Hematopoietic multipotent progenitor cell treated with erythropoietin and hydrocortisone succinate and interleukin-3 and kit ligand, for 4 days (in vitro differentiated cells): ENCODE measurements at places on chromosomes 16 and 17.

- no peak for DNase-seq
These were observed 1.7 kb upstream of the PRKCB start for GRCh38 chr16:23833960-23834685.

DNA sequence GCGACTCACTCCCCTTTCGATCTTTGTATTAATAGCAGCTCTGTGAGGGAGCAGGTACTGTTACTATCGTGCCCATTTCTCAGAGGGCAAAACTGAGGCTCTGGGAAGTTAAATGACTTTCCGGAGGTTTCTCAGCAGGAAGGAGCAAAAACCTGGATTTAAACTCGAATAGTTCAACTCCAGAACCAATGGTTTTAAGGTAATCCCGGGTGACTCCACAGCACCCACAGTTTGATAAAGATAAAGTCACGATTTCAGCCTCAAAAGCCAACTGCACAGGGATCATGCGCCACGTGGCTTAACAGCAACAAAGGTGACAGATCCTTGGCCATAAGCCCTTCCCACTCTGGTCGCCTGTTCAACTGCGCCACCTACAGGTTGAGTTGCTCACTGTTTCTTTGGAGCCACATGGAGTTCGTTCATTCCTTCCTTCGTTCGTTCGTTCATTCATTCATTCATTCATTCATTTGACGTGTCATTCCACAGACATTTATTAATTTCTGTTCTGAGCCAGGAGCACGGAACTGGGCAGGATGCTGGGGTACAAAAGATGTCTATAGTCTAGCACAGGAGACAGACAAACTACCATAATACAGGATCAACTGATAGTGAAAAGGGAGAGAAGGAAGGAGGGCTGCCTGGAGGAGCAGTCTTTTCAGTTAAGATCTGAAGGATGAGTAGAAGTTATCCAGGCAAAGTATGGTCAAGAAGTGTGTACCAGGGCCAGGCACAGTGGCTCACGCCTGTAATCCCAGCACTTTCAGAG is 134.8 kb downstream of the HS3ST2 start:
- peak; percentile 77 for DNase-seq

GRCh38 chr17:82051776-82052637 is at the start of the genes GPS1 and RFNG:
GPS1 (plus strand) TSS chr17:82051898; CDS start chr17:82051932, 34 bp downstream.
RFNG (minus strand) TSS chr17:82051811; CDS start chr17:82051766, 45 bp downstream.
- DNase-seq = peak; percentile 88

DNA sequence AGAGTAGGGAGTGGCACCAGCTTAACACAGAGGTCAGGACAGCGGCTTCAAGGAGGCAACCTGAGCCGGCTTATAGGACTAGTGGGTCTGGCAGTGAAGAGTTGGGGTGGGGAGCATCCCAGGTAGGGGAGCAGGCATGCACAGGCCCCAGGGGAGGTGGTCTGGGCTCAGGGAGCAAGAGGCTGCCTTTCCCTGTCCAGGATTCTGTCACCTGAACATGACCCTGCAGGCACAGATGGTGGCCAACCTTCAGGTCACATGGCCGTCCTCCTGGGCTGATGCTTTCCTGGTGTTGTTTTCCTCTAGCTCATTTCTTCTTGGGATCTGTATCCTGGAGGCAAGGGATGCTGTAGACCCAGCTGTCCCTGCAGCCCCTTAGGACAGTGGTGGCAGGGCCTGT is 3.5 kb upstream of the MYO15A start:
- DNase-seq = no peak

DNA sequence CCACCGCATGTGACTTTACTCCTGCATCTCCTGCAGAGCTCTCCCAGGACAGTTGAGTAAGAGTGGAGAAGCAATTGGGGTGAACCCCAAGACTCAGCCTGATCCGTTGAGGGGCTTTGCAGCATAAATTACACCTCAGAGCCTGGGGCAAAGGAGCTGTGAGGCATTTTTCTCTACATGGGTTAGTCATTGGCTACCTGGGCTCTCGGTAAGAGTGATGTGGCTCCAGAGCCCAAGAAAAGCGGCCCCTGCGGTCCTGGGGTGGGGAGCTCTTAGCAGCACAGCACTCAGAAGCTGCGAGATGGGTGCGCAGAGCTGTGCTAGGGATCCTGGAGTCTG is 40.4 kb upstream of the C16orf78 start:
- no peak for DNase-seq
